ENCODE measurements at places on chromosomes 3 and 15.

DNA sequence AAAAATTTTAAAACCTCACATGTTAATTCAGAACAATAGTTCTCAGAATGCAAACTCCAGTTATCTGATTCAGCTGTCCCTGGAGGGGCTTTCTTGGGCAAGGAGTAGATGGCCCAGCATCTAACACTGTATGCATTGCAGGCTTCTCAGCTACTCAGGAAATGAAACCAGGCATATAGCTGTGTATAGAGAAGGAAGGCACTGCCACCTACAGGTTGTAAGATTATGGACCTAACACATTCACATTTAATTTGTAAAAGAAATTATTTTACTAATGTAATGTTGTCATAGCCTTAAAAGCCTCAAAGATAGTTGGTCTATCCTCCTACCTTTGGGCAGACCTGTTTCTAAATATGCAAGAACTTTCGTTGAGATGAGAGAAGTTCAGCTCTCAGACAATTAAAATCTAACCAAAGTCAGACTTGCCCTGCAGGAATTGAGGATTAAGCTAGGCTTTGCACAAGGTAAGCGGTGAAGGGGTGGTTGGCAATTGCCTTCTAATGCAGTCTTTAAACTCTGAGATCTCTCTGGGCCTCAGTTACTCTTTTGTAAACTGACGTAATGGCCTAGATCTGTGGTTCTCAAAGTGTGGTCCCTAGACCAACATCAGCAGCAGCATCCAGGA lies 132.8 kb upstream of the SLC24A5 start:
- no peak for DNase-seq

DNA sequence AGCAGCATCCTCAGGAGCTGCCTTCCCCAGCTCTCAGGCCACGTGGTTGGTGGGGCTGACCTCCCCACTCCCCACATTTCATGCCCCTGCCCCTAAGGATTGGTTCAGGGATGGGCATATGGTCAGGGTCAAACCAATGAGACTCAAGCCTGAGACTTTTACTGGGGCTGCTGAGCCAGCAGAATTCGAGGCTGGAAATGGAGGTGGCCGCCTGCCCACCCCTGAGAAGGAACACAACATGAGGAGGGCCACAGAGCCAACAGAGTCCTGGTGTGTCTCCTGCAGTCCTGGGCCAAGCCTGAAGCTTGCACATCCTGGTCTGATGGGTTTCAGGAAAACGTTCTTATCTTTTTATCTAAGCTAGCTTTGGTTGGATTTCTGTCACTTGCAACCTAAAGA lies 5.9 kb downstream of the EHD4 start:
- DNase-seq, result no peak

GRCh38 chr3:88618021-88618645 lies 468.4 kb downstream of the C3orf38 start:
- no peak for DNase-seq

- no peak for DNase-seq
Measured at GRCh38 chr3:133868758-133869475, 26.8 kb downstream of the RAB6B start.

GRCh38 chr3:93843981-93844380 lies 129.7 kb downstream of the PROS1 start:
- DNase-seq, result no peak

GRCh38 chr3:187774185-187774789 lies 29.0 kb upstream of the BCL6 start:
- no peak for DNase-seq

DNA sequence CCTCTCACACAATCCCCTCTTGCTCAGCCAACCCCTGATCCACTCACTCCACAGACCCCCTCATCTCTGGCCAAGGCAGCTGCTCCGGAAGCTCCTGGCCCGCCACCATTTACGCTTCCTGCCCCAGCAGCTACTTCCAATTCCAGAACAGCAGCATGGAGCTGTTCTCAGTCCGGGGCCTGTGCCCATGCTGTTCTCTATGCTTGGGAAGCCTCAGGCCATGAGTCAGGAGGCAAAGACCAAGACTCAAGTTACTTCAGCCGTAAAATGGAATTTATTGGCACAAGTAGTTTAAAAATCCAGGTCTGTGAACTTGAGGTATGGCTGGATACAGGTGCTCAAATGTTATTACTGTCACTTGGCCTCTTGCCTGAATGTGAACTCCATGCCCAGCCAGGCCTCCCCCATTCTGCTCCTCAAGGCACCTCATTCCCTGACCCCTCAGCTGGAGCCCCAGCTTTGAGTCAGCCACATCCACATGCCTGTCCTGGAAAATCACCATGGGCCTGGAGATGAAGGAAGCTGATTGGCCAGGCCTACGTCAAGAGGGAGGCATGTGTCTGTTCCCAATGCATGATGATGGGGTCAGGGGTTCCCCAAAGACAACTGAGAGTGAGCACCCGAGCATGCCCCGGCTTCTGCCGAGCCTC lies 31.4 kb upstream of the CACNA2D2 start:
- DNase-seq, result no peak

GRCh38 chr3:16452261-16452660 lies 61.2 kb downstream of the RFTN1 start:
- no peak for DNase-seq

- no peak for DNase-seq
Measured at GRCh38 chr15:40240619-40241221, 1.9 kb downstream of the PAK6 start.

DNA sequence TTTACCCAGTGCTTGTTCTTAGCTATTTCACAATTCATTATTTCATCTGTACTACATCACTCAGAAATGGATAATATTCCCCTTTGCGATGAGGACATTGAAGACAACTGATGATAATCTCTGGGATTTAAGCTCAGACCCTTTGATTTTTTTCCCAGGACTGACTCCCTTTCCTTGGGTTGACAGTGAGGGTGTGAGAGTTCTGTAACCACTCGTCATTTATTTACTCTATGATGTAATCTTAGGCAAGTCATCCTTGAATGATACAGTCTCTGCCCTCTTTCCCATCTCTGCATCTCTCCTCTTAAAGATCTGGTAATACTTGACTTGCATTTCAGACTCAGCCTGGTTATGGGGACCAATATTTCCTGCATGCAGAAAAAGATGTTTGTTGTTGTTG lies 1041.7 kb downstream of the AGBL1 start:
- DNase-seq, result no peak

GRCh38 chr3:190017521-190018288 lies 103.0 kb downstream of the P3H2 start:
- DNase-seq, result no peak

GRCh38 chr3:180117381-180118163 lies 80.8 kb upstream of the PEX5L start:
- DNase-seq, result no peak

GRCh38 chr3:124636863-124637296 lies 93.4 kb upstream of the UMPS start:
- DNase-seq, result no peak

DNA sequence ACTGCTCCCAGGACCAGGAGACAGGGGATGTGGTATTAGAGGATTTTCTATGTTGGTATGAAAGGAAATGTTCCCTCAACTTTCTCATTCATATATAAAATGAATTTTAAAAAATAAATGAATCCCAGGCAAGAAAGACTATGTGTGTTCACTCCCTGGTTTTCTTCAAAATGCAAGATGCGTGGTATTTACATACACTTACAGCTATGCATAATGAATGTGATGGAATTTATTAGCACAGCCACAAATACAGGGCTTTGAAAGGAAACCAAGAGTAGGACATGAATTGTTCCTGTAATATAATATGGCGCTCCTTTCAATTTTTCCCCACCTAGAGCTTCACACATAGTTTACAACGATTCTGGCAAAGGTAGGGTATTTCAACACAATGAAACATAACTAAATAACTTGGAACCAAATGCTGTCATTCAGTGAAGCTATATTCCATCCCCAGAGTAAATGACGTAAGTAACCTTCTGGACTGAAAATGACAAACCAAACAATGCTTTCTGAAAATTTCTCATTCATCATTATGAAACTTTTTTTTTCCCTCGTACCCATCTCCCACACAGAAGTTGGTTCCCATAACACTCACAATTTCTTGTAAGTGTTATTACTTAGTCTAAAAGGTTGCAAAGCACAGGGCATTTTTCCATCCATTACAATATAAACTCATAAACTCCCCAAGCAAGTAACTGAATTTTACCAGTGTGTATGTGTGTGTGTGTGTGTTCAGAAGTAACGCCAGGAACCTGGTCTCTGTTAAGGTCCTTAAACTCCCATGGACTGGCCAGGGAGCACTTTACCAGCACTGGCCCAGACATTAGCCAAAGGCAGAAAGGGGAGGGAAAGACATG lies 41.8 kb downstream of the CBLB start:
- DNase-seq, result no peak

DNA sequence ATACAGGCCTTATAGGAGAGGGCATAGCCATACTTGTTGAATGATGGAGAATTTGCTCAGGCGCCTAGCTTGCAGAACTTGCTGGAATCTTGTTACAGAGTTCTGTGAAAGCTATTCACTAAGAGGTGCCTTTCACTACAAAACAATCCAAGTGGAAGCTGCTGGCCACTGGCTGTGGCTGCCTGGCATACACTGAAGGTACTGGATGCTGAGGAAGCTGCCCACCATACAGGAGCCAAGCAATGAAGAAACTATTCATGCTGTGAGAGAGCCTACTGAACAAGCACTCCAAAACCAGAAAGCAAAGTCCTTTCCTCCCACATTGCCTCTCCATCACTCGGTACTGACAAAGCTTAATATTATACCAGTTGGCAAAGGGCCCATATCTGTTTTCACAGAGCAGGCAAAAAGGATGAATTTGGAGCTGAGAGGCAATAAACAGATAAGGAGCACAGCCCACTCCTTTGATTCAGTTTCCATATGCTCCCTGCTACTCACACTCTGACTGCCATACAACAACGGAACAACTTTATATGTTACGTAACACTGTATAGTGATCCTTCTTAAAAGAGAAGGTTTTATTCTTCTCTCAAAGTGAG lies 192.6 kb upstream of the ALCAM start:
- DNase-seq, result no peak

- DNase-seq, result no peak
Measured at GRCh38 chr3:59246719-59247401, 197.0 kb upstream of the CFAP20DC start.

GRCh38 chr3:114383875-114384557 lies 90.2 kb downstream of the TIGIT start:
- DNase-seq, result peak; percentile 68

DNA sequence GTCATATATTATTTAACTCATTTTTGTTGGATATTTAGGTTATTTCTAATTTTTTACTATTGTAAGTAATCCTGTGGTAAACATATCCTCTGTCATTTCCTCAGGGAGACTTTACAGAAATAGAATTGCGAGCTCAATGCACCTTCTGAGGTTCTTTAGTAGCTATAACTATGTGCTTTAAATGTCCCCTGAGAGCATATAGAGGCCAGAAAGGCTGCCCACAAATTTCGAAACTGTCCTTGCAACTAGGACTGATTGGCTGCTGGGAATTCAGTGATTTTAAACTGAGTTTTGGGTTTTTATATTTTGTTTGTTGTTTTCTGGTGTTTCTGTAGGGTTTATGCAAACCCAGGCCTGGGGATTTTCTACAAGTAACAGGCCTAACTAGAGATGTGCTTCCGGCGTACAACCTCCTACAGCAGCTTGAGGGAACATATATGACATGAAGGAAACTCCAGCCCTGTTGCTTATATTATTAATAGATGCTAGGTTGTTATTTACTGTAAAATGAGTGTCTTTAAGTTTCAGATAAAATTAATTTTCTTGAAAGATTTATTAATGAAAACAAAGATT lies 29.1 kb upstream of the P4HTM start:
- DNase-seq, result no peak

DNA sequence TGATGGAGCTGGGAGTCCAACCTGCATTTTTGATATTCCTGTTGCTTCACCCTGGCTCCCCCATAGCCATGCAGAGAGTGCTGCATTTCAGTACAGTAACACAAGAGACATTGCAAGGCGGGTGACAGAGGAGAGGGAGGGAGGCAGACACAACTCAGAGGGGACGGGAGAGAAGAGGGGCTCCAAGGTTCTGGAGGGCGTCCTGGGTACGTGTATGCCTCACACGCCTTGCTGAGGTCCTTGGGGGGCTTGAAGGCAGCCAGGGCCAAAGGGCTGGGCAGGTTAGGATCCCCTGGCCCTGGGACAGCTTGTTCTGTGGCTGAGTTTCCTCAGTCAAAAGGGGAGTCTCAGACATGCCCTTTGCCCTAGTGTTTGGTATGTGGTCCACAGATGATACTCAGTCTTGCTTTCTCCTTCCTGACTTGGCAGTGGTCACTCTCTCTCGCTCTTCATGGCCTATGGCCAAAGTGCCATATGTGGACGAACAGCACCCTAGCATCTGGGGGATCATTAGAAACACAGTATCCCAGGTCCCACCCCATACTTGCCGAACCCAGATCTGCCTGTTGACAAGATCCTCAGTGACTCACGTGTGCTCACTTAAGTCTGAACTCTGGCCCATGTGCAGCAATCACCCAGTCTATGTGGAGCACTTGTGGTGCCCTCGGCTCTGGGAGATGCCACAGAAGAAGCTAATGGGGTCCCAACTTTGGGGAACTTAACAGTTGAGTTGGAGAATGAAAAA lies 52.9 kb downstream of the FGD5 start:
- no peak for DNase-seq

GRCh38 chr3:23071758-23072157 lies 131.4 kb upstream of the UBE2E2 start:
- DNase-seq, result no peak

DNA sequence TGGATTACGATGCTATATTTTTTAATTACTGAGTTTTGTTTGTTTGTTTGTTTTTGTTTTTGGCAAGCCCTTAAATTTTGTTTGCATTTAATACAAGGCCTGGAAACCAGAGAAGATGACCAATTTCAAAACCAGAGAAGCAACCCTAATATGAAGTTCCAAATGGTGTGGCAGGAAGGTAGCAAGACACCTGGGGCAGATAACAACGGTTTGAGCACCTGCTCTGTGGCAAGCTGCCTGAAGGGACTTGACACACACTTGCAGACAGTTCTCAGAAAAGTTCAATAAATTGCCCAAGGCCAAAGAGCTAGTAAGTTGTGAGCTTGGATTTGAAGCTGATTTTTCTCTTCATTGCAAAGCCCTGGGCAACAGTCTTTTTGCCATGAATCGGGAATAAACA lies 151.2 kb upstream of the UBE2E1 start:
- no peak for DNase-seq

GRCh38 chr3:69032142-69032541 lies 18.7 kb upstream of the EOGT start:
- no peak for DNase-seq

DNA sequence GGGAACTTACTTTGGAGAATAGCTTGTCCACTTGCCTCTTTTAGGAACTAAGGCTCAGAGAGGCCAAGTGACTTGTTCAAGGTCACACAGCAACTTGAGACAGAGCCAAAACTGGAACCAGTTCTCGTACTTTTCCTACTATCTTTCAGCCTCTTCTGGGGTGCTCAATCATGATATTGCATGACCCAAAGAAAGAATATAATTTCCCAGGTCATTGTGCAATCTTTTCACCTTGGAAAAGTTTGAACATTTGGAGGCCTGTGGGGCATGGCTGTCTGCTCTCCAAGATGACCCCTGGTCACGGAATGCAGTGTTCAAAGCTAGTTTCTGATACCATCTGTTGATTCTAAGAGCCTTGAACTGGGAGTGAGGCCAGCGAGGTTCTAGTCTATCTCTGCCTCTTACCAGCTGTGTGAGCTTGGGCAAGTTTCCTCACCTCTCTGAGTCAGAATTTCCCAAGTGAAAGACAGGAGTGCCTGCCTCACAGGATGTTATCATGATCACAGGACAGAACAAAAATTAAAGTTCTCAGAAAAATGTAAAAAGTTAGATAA lies 89.7 kb downstream of the BDH1 start:
- DNase-seq, result no peak

Data from stimulated activated CD4-positive, alpha-beta T cell treated with anti-CD3 and anti-CD28 coated beads, Interleukin-4, amount 100 ng/mL, for 1 hour (primary cell).